ENCODE measurements at places on chromosomes 7 and 10.

DNA sequence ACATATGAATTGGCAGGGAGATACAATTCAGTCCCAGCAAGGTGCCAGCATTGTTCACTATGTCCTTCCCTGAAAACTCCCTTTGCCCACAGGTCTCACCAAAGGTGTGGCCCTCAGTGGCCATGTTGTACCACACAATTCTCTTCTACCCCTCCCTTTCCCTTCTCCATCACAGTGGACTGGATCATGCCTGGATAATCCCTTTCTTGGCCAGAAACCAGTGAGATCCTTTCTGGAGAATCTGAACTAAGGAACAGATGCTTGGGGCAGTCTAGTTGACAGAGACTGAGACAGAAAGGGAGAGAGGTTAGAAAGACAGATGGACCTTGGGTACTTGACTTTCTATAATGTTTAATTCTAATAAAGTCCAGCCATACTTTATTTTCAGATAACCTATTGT lies 9.5 kb downstream of the NMT2 start:
- no peak for DNase-seq

DNA sequence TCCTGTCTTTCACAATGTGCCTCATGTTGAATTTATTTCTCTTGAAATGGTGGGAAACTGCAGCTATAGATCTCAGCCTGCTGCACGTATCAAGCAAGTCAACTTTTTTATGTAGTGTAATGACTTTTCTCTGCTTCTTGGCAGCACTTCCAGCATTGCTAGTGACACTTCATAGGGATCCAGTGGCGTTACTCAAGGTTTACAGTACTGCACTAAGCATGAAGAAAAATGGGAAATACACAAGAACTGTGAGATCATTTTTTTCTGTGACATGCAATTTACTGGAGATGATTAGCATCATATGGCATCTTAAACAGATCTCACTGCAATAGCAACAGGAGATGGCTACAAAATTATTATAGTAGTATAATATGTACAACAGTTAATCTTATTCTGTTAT lies 90.9 kb downstream of the POLR1F start:
- no peak for DNase-seq

DNA sequence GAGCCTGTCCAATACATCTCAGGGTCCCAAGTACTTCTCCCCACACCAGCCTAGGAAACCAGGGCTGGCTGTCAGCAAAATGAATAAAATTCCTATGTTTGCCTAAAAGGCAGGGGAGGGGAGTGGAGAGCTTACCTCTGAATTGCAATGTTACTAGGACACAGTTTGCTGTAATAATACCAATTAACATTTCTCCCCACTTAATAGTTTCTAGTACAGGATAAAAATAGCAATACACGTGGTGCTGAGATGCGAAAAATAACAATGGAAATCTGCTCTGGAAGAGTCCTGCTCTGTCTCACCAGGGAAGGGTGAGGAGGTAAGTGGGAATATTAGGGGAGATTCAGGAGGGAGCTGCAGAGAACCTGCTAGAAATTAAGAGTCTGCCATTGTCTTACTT lies 112.3 kb downstream of the PLXNA4 start:
- DNase-seq = no peak

GRCh38 chr10:6912424-6912823 lies 332.3 kb upstream of the PRKCQ start:
- no peak for DNase-seq

GRCh38 chr7:67377939-67378862 lies 381.6 kb downstream of the TYW1 start:
- peak; percentile 43 for DNase-seq

DNA sequence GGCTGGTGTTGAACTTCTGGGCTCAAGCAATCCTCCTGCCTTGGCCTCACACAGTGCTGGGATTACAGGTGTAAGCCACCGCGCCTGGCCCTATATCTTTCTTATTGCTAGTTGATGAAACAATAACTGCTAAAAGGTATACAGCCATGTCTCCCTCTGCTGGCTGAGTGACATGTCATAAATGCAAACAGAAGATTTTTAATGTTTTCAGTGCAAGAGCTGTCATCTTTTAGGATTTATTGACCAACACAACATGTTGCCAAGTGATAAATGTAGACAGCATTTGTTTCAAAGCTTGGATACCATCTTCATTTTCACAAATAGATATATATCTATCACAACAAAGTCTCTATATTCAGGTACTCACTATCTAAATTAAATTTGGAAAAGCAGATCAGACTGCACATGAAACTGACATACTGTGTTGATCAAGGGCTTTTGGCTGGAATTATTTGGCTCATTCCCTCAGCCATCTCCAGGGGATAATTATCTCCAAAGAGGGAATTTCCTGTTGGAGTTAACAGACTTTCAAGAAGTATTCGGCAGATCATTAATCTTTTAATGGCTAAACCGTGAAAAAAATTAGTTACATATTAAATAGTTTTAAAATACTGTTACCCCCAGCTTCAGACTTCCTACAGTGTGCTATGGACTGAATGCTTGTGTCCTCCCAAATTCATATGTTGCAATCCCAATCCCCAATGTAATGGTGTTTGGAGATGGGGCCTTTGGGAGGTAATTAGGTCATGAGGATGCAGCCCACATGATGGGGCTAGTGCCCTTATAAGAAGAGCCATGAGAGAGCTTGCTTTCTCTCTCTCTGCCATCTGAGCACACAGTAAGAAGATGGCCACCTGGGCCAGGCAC lies 41.3 kb upstream of the SRPK2 start:
- peak; percentile 37 for DNase-seq

GRCh38 chr7:17184805-17185689 lies 113.4 kb upstream of the AHR start:
- DNase-seq = no peak

DNA sequence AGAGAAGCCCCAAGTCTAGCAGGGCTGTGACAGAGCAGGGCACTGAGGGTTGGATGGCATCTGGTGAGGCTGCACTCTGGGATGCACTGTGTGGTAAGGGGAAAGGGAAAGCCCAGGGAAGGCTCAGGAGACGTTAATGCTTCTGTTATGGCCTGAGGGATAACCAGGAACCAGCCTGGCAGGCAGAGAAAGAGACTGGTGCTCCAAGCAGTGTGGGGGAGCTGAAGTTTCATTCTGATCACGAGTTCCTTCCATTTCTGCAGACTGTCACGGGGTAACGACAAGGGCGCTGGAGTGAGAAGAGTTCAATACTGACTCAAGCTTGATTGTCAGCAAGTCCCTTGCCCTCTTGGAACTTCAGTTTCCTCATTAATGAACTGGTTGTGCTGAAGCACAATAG lies 730.9 kb downstream of the GRID1 start:
- DNase-seq = no peak

- DNase-seq = no peak
Observed at GRCh38 chr7:72038022-72038732, 374.0 kb downstream of the CALN1 start.

DNA sequence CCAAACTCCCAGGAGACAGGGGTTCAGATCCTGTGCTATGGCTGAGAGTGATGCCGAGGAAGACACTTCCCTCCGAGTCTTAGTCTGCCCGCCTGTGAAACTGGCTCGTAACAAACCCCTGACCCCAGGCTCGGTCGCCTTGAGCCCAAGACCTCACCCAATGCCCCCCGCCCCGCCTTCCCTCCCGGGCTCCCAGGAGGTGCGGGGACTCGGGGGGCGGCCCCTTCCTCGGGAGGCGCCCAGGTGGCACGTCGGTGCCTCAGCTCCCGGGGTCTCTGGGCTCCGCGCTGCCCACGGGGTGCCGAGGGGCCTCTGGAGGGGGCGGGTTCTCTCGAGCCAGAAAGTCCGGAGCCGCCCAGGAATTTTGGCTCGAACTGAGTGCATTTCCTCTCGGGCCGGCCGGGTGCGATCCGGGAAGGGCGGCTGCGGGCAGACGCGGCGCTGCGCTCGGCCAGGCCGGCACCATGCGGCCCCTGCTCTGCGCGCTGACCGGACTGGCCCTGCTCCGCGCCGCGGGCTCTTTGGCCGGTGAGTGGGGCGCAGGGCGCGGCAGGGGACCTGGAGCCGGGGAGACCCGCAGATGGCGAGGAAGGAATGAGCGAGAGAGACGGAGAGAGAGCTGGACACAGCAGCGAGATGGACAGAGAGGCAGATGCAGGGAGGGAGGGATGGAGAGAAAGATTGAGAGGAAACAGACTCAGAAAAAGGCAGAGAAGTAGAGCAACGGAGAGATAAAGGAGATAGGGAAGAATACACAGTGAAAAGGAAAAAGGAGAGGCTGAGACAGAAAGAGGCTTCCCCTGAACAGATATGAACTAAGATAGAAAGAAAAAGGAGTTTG lies at the start of gene PLAC9:
PLAC9 (plus strand) TSS at position 432 of the 841 bp plus-strand sequence; CDS start at position 465, 33 bp downstream.
- DNase-seq = no peak

GRCh38 chr10:124217906-124218804 lies 124.8 kb upstream of the CHST15 start:
- no peak for DNase-seq

- DNase-seq = no peak
Observed at GRCh38 chr7:44306606-44307005, 18.8 kb downstream of the CAMK2B start.

GRCh38 chr7:148688526-148688925 lies 10.2 kb upstream of the CUL1 start:
- DNase-seq = no peak

- DNase-seq = no peak
Observed at GRCh38 chr10:61071580-61071979, 127.6 kb upstream of the RHOBTB1 start.

- DNase-seq = no peak
Observed at GRCh38 chr7:46352004-46352954, 431.2 kb upstream of the IGFBP3 start.

- no peak for DNase-seq
Observed at GRCh38 chr7:130814778-130815335, 80.8 kb upstream of the KLF14 start.

GRCh38 chr10:101230183-101230917 lies 1.1 kb upstream of the LBX1 start:
- DNase-seq = no peak

DNA sequence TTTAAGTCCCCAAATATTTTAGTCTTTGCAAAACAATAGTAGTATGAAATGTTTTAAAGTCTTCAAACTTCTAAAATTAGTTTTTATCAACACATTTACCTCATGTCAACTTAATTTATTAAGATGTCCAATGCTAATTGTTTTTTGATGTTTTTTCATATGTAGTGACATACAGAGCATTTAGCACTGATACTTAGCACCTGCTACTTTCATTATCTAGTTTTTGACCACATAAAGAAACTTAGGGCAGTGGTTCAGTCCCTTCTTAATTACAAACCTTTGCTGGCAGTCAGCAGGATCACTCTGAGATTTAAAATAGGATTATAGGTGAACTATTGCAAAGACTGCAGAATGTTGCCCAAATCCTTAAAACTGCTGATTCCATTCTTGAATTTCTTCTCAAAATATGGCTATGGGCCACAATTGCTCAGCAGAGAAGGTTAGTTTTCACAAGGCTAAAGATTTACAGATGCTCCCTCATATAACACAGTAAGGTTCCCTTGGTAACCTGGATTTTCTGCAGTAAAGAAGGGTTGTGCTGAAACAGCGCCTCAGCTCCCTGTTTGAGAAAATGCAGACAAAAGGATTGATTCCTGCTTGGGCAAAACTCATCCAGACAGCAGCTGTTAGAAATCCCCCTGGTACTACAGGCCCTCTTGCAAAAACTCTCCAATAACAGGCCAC lies 3.4 kb downstream of the GPR85 start:
- DNase-seq = no peak

- no peak for DNase-seq
Observed at GRCh38 chr7:2460188-2460587, 16.0 kb downstream of the GRIFIN start.

- no peak for DNase-seq
Observed at GRCh38 chr10:102306006-102306405, 60.7 kb downstream of the GBF1 start.

- DNase-seq = no peak
Observed at GRCh38 chr7:21368317-21368716, 59.6 kb upstream of the SP4 start.

- DNase-seq = no peak
Observed at GRCh38 chr10:13365243-13365642, 17.1 kb upstream of the SEPHS1 start.

DNA sequence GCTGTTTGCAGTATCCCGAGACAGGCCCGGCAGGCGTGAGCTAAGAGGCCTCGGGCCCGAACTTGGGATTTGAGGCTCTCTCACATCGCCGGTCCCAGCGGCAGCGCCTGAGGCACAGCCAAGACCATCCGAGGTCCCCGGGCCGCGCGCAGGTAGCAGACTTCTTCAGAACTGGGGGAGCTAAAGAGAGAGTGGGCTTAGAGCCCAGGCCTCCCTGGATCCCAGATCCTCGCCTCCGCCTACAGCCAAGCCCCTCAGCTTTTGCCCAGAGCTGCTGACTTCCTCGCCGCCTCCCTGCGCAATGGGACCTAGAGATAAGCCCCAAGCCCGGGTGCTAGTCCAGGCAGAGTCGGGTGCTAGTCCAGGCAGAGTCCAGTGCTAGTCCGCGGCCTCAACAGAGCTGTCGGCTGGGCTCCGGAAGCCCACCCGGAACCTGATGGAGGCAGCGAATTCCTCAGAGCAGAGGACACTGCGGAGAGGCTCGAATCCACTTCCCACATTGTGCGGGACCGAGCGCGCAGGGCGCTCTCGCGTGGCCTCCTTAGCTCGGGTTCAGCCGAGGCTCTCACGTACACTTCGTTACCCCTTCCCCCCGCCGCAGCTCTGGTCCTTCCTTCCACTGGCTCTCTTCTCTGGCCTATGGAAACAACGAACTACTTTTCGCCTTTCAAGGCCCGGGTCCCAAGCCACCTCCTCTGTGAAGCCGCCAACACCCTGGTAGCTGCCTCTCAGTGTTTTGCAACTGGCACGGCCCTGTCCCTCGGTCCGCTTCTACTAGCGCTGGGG lies 5.8 kb downstream of the LBX1 start:
- DNase-seq = no peak

DNA sequence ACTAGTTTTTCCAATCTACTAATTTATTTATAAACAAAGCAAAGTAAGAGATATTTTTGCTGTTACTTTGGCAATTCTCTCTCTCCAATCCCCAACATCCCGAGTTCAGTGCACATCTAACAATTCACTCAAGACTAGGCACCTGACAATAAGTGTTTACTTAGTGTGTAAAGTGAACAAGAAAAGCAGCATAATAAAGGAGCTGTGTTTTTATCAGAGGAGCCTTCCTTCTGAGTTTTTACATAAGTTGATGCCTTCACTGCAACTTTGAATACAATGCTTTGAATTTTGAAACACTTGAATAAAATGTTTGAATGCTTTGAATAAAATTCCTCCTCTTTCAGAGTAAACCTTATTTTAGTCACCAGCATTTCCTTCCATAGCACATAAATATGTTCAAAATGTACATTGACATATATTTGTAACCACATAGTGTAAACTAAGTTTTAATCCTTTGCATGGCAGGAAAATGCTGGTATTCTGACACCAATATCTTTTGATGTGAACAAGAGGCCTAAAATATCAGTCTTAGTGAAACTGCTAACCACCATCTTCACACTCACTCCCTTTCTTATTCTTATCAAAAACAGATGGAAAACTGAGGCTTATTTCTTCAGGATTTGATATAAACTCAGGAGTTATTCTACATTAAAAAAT lies 11.4 kb downstream of the PDK4 start:
- no peak for DNase-seq

GRCh38 chr10:88113232-88113631 lies 249.8 kb downstream of the PTEN start:
- DNase-seq = no peak

Measured in effector CD4-positive, alpha-beta T cell (primary cell).